ENCODE measurements at places on chromosomes 2 and 18. TPM values are rescaled to one million over a fixed set of nuclear protein-coding genes. Genes with fewer than 3 reads are reported as not detected.

NCK2 gene
- total RNA-seq: 45.9 TPM

TSPYL6 gene
- total RNA-seq: not detected

OTOS gene
- total RNA-seq: not detected

VWC2L gene
- total RNA-seq: not detected

PIEZO2 gene
- total RNA-seq: 5.9 TPM

GAD1 gene
- not detected for total RNA-seq

CABYR gene
- 0.74 TPM for total RNA-seq

RSAD2 gene
- total RNA-seq: 0.25 TPM

RESP18 gene
- not detected for total RNA-seq

DNA sequence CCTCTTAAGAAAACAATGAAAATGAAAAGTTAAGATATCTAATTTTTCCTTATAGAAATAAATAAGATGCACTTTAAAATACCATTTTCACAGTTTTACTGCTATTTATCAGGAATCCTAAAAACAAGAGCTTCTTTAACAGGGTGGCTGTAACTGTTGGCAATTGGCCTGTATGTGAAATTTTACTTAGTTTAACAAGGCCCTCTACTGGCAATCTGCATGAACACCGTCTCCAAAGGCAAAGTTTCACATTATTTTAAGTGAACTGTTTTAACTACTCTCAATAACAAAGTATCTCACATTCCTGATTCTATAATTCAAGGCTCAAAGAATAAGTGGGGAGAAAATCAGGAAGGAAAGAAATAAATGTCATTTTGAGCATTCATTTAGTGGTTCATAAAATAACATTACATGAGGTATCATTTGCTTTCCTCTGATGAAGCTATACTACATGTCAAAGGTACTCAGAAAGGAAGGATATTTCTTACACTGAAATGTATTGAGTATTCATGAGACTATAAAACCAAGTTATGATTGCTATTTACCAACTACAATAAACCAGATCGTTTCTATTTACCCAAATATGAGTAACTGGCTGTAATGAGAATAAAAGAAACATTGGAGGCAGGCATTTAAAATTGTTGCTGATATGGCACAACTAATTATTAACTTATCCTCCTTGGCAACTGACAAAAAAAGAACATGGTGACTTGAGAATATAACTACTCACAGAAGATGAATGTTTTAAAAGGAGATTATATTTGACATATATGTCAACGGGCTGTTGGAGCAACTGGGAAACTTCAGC lies 7.0 kb downstream of the NCKAP5 start:
- no peaks in the 10 kb centered on the region for H3K27me3 ChIP-seq
- no peak for DNase-seq
- no peak overlapping the region for H3K27ac ChIP-seq
- H3K4me3 ChIP-seq: no peak overlapping the region

DNA sequence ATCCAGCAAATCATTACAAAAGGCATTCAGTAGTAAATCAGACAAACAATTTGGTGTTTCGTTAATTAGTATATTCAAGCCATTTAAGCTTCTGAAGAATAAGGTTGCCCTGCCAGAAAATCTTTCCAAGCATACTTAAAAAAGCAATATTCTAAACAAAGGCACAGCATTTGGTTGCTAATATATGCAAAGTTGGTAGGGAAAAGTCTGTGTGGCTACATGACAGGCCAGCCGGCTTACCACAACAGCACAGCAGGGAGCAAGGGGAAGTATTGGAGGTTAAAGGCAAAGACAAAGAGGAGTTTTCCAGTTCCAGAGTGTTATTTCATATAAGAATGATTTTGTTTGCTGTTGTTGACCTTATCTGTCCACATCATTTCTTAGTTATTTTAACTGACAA lies 282.3 kb downstream of the MBD5 start:
- no peaks in the 10 kb centered on the region for H3K27me3 ChIP-seq
- no peak overlapping the region for H3K27ac ChIP-seq
- H3K4me3 ChIP-seq: no peak overlapping the region
- no peak for DNase-seq
- no peaks in the 10 kb centered on the region for H3K36me3 ChIP-seq

GRCh38 chr2:199449455-199449854 lies 8.3 kb downstream of the SATB2 start:
- no peak for DNase-seq
- H3K4me3 ChIP-seq: no peak overlapping the region
- no peaks in the 10 kb centered on the region for H3K4me1 ChIP-seq
- H3K36me3 ChIP-seq: no peaks in the 10 kb centered on the region
- no peaks in the 10 kb centered on the region for H3K27me3 ChIP-seq
- H3K27ac ChIP-seq: no peak overlapping the region

GRCh38 chr2:193793914-193794313 lies 1599.2 kb upstream of the TMEFF2 start:
- H3K27ac ChIP-seq: no peak overlapping the region
- no peak for DNase-seq
- no peak overlapping the region for H3K4me3 ChIP-seq
- H3K36me3 ChIP-seq: no peaks in the 10 kb centered on the region

DNA sequence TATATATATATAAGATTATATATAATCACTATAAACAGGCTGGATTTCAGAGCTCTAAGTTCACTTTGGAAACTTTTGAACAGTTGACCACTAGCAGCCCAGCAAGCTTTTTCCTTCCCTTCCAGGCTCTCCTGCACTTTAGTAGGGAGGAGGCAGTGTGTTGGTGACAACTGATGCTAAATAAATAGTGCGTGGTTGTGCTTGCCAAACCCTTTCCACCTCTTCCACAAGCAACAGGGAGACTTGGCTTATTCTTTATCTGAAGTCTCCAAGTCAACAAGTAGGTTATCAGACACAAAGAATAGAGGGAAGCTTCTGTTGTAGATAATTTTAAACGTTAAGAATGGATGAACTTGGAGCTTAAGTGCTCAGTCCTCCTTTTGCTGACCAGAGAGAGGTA lies 408.2 kb upstream of the HNRNPA3 start:
- H3K4me3 ChIP-seq: no peak overlapping the region
- H3K4me1 ChIP-seq: no peaks in the 10 kb centered on the region
- H3K36me3 ChIP-seq: no peaks in the 10 kb centered on the region
- H3K27ac ChIP-seq: no peak overlapping the region
- no peak for DNase-seq
- no peaks in the 10 kb centered on the region for H3K27me3 ChIP-seq

DNA sequence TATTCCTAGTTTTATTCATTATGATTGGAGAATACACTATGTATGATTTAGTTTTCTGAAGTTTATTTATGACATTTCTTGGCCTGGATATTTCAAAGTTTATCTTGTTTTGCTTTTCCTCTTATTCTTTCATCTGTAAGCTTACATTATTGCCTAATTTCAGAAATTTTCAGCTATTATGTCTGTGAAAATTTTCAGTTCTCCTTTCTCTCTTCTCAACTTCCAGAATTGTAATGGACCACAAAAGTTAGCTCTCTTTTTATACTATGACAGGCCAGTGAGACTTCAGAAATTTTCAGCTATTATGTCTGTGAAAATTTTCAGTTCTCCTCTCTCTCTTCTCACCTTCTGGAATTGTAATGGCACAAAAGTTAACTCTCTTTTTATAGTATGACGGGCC lies 97.2 kb upstream of the SCN7A start:
- DNase-seq: no peak
- no peaks in the 10 kb centered on the region for H3K27me3 ChIP-seq
- no peaks in the 10 kb centered on the region for H3K36me3 ChIP-seq
- no peaks in the 10 kb centered on the region for H3K4me1 ChIP-seq

- DNase-seq: no peak
- no peaks in the 10 kb centered on the region for H3K27me3 ChIP-seq
- no peak overlapping the region for H3K4me3 ChIP-seq
- no peak overlapping the region for H3K27ac ChIP-seq
- H3K4me1 ChIP-seq: no peaks in the 10 kb centered on the region
These were observed 139.8 kb downstream of the UXS1 start for GRCh38 chr2:106054321-106054720.

DNA sequence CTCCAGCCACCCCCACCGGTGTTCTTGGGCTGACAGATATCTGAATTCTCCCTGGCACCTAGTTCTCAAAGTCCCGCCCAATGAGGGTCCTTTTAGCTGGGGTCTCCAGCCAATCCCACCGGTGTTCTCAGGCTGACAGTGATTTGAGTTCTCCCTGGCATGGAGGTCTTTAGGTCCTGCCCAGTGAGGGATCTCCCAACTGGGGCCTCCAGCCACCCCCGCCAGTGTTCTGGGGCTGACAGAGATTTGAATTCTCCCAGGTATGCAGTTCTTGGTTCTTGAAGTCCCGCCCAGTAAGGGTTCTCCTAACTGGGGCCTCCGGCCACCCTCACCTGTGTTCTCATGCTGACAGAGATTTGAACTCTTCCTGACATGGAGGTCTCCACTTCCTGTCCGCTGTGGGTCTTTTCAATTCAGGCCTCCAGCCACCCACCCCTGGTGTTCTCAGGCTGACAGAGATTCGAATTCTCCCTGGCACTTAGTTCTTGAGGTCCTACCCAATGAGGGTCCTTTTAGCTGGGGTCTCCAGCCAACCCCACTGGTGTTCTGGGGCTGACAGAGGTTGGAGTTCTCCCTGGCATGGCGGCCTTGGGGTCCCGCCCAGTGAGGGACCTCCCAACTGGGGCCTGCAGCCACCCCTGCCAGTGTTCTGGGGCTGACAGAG lies 154.6 kb downstream of the ANKRD36 start:
- H3K4me1 ChIP-seq: no peaks in the 10 kb centered on the region
- H3K27me3 ChIP-seq: no peaks in the 10 kb centered on the region
- peak; percentile 94 for DNase-seq

DNA sequence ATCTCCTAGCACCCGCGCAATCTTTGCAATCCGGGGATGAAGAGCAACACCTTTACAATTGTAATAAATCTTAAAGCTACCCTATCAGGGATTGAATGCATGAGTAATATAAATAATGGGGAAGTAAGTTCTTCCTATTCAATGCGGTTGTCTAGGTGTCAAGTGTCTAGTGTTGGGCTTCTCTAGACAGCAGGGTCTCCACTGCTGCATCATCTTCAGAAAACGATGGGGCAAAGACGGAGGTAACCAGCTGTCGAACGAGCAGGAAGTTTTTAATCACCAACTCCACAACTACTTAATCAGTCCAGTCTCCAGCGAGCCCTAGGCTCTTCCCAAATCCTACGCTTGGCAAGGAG lies 573 bp downstream of the STAM2 start:
- peaks cover 39% of the 10 kb centered on the region for H3K4me1 ChIP-seq
- no peaks in the 10 kb centered on the region for H3K27me3 ChIP-seq
- H3K27ac ChIP-seq: peak overlapping the region; percentile 92
- no peak for DNase-seq

- H3K4me3 ChIP-seq: no peak overlapping the region
- H3K27me3 ChIP-seq: no peaks in the 10 kb centered on the region
- no peak overlapping the region for H3K27ac ChIP-seq
- DNase-seq: no peak
- H3K36me3 ChIP-seq: no peaks in the 10 kb centered on the region
These were observed 4.7 kb downstream of the ESPNL start for GRCh38 chr2:238104691-238105371.

GRCh38 chr2:88500691-88501090 lies 48.2 kb upstream of the FOXI3 start:
- H3K4me3 ChIP-seq: no peak overlapping the region
- H3K27ac ChIP-seq: no peak overlapping the region

DNA sequence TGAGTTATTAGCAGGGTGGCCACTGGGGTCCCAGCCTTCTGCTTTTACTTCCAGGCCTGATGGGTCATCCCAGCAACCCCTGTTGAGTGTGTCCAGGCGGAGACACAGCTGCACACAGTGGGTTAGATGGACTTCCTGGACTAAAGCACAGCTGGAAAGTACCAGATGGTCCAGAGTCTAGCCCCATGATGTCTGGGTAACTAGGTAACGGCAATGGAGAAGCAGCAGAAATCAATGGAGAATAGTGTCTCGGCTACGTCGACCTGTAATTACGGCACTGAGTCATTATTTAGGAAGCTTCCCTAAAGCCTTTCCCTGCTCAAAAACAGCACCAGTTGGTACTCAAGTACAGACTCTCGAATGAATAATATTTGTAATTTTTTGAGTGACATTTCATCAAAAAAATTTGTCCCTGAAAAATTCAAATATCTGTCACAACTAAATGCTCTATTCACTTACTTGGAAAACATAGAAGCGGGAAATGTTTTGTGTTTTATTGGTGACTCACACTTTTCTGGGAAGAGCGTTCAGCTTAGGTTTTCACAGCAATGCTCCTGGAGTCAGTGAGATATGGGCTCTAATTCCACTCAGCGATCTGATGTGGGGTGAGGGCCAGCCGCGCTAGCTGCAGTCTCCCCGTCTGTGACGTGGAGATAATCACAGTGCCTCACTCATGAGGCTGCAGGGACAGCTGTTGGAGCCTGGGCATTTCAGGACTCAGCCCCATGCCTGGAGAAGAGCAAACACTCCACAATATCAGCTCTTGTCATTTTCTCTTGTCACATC lies 16.2 kb upstream of the ARL4C start:
- H3K4me3 ChIP-seq: no peak overlapping the region
- no peaks in the 10 kb centered on the region for H3K36me3 ChIP-seq
- peak; percentile 27 for DNase-seq
- no peak overlapping the region for H3K27ac ChIP-seq
- no peaks in the 10 kb centered on the region for H3K4me1 ChIP-seq
- no peaks in the 10 kb centered on the region for H3K27me3 ChIP-seq

DNA sequence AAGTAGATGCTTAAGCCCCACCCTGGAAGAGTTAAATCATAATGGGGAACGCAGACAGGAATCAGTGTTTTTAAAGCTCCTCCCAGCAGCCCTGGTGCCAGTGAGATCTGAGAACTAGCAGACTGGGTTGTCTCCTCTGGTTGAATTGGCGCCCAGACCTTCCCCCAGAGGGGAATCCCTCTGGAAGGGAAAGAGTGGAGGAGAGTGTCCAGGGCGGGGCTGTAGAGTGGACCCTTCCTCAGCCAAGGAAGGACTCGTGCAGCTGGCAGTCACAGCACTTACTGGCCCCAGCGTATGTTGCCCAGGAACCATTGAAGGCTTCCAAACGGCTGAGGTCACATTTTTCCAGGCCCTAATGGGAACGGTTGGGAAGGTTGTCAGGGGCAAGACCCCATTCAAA lies 62.5 kb downstream of the TGOLN2 start:
- H3K27me3 ChIP-seq: no peaks in the 10 kb centered on the region
- DNase-seq: no peak
- H3K36me3 ChIP-seq: no peaks in the 10 kb centered on the region
- H3K4me3 ChIP-seq: no peak overlapping the region
- peak overlapping the region; percentile 33 for H3K27ac ChIP-seq
- H3K4me1 ChIP-seq: peaks cover 40% of the 10 kb centered on the region

GRCh38 chr2:13813236-13813635 lies 819.3 kb upstream of the LRATD1 start:
- no peaks in the 10 kb centered on the region for H3K36me3 ChIP-seq
- H3K27me3 ChIP-seq: no peaks in the 10 kb centered on the region
- no peak for DNase-seq
- no peak overlapping the region for H3K4me3 ChIP-seq

Measured in vagina (tissue), 2 donors.